ENCODE measurements at places on chromosomes 5 and 9.

DNA sequence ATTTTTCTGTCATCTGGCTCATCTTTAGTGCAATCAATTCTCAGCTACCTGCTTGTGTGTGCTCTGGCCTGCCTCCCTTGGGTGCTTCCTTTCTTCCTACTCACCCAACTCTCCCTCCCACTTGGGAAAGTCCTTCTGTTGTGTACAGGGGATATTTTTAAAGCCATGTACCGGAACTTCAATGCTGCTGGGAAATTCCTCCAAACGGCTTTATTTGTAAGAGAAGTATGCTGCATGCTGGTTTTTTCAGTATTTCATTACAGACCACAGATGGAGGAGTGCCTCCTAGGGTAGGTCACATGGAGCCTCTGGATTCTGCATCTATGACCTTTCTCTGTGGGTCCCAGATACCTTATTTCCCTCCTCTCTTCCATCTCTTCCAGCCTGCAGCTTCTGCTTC, 5.4 kb upstream of the HMHB1 start:
- DNase-seq, result no peak

- DNase-seq, result no peak
These were observed 83.9 kb upstream of the PRRC1 start for GRCh38 chr5:127433526-127433925.

- peak; percentile 89 for DNase-seq
These were observed 8.7 kb downstream of the CCL21 start for GRCh38 chr9:34701023-34701768.

DNA sequence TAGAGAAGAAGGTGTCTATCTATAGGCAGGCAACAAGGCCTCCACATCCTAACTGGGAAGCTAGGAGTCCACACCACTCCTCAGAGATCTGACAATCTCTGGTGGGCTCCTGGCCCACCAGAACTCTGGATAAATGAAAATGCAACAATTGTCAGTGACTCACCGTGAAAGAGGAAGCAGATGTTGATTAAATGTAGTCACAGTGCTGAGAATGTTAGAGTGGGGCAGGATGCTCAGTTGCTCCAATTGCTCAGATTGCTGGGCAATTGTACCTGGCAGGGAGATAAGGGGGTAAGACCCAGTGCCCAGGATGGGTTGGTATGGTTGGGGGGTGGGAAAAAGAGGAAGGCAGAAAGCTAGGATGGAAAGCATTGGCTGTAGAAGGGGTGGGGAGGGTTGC, 4.3 kb downstream of the CCL19 start:
- DNase-seq, result no peak

DNA sequence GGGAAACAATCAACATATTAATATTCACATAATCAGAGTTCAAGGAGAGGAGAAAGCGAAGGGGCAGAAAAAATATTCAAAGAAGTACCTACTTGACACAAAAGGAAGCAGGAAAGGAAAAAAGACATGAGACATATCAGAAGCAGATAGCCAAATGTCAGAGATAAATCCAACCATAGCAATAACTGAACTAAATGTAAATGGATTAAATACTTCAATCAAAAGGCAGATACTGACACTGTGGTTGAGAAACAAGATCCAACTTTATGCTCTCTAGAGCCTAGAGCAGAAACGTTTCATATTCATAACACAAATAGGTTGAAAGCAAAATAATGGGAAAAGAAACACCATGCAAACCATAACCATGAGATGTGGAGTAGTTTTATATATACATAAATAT, 9.0 kb downstream of the MRPS2 start:
- no peak for DNase-seq

DNA sequence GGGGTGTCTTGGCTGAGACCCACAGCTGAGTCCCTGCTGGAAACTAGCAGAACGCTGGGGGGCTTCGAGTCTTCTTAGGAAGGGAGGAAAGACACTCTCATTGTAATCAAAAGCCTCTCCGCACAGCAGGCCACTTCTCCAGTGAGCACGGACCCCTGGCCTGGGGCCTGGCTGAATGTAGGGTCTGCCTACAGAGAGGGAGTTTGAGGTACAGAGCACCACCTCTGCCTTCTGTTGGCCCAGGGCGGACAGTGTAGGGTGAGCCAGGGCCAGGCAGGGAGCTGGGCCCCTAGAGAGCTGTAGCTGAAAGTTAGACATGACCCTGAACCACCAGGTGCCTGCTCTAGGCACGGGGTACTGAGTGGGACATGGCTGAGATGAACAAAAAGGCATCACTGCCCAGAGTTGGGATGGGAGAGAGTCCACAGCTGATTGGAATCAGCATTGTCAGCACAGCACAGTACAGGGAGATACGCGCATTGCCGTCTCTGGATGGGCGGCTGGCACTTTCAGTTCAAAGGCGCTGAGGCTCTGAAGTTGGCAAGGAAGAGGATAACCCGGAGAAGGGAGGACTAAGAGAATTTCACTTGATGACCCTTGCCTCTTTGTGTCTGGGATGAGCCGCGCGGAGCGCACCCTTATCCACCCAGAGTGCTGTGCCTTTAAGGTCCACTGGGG, 363 bp upstream of the SLC25A48 start:
- no peak for DNase-seq

DNA sequence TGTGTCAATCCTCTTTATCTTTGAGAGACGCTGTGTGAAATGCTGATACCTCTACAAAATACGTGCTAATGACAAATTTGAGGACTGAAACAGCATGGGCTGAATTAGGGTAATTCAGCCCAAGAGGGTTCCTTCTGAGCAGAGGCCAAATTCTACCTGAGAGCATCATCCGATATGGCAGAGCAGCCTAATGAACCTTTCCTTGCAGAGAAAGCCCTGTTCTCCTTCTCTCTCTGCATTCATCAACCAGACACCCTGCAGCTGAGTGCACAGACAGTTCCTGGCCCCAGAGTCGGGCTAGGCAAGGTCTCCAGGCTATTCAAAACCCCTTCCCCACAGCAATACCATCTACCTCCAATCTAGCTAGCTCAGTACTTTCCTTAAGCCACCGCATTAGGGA, 77.9 kb downstream of the TRIM32 start:
- DNase-seq, result no peak

DNA sequence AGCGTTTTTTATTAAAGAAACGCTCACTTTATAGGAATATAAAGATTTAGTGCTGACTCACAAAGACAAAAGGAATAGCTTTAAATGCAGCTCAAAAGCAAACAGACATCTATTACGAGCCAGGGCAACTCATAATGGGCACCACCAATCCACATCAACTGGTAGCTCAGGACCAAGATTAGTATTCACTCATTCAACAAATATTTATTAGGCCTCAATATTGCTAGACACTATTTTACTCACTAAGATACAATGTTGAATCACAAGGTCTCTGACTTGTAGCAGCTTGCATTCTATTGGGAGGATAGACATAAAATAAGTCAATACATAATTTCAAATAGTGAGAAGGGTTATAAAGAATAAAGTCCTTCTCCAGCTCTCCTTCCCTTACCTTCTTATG, 8.0 kb upstream of the MAN2A1 start:
- no peak for DNase-seq

GRCh38 chr9:9499546-9499945, 1113.3 kb downstream of the PTPRD start:
- no peak for DNase-seq

- no peak for DNase-seq
These were observed 268.9 kb downstream of the CDH18 start for GRCh38 chr5:19719109-19719508.

DNA sequence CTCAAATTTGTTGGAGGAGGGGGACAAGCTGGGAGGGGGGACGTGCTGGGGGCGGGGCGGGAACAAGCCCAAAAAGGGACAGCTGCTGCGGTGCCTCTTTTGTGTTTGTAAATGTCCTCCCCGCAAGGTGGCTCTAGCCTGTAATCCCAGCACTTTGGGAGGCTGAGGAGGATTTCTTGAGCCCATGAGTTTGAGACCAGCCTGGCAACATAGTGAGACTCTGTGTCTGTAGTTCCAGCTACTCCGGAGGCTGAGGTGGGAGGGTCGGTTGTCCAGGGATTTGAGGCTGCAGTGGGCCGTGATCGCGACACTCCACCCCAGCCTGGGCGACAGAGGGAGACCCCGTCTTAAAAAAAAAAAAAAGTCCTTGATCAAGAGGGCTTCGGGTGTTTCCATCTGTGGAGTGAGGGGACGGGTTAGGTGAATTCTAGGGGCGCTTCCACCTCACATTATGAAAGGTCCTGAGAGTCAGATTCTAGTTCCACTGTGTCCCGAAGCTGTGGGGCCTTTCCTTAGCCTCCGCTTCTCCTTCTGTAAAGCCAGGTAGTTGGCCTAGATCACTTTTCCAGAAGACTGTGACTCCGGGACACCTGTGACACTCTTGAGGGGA, 779 bp upstream of the CTNNA1 start:
- peak; percentile 69 for DNase-seq

DNA sequence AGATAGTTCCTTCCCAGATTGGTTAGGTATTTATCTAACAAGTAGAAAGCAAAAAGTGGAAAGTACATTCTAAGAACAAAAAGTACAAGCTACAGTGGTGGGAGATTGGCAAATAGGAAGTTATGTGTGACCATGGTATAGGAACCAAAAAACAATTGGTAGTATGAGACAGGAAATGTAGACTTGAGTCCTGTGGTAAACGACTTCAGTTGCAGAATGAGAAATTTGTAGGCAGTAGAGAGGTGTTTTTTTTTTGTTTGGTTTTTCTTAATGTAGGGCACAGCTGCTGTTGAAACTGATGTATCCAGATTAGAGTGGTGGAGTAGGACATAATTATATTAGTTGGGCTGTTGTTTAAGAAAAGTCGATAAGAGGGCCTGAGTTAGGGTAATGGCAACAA, 72.0 kb downstream of the CCNH start:
- no peak for DNase-seq

GRCh38 chr9:105921057-105921726, 226.9 kb downstream of the TMEM38B start:
- no peak for DNase-seq

GRCh38 chr5:31767335-31768031, 128.6 kb downstream of the PDZD2 start:
- no peak for DNase-seq

DNA sequence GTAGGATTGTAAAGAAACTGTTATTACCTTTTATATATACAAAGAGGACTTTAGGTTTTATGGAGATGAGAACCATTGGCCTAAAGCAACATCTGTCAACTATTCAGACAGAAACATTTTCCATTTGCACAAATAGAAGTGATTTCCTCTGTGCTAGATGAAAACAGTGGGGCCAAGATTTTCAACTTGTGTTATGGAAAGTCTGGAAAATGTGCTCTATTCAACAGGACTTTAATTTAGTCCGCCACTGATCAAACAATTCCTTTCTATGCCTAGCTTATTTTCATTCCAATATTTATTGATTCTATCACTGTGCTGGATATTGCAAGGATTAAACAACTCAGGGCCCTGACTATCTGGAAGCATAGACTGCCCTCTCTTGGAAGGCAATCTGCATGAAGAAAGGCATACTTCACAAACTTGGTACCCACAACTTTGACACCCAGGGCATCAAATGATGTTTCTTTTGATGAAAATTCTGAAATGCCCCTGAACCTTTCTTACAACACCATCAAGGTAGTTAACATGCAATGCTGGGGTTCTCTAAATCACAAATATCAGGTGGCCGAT, 126.6 kb upstream of the HMHB1 start:
- no peak for DNase-seq

DNA sequence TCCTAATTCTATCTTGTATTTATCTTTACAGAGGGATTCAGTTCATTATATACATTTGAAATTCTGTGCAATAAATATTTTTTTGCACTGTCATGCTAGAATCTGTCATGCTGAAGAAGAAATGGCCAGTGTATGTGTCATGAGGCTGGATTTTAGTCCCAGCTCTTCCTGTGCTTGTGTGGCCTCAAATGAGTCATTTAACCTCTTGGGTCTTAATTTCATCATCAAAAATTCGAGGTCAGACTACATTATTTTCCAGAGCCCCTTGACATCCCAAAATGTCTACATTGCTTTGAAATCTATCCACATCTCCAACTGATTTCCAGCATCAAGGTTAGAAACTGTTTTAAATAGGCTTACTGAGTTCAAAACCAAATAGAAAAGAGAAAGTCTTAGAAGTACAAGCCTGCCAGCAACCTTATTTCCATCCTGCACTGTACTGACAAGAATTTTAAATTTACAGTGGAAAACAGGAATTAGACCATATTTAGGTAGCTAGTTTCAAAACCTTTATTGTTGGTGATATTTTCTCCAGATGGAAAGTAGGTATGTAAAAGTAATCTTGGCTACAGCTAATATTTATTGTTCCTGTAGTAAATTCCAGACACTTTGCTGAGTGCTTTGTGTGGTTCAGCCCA, 96.7 kb upstream of the MAMDC2 start:
- no peak for DNase-seq

- no peak for DNase-seq
These were observed 167.6 kb downstream of the RANBP17 start for GRCh38 chr5:171029401-171029800.

DNA sequence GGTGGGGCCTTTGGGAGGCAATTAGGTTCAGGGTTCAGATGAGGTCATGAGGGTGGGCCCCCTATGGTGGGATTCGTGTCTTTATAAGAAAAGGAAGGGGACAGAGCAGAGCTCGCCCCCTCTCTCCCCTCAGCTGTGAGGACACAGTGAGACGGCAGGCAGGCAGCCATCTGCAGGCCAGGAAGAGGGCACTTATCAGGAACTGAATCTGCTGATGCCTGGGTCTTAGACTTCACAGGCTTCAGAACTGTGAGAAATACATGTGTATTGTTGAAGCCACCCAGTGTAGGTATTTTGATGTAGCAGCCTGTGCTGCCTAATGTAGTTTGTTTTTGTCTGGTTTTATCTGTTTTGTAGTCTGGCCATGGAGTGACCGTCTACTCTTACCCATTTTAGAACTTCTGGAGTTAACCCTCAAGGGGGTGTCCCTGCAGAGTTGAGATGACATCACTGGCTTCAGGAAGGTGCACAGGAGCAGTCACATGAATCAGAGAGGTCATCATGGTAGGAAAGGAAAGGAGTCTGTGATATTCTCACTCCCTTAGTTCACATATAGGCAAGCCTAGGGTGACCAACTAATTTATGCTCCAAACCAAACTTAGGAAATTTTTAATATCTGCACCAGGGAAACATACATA, 71.0 kb downstream of the LRRC70 start:
- DNase-seq, result peak; percentile 34

DNA sequence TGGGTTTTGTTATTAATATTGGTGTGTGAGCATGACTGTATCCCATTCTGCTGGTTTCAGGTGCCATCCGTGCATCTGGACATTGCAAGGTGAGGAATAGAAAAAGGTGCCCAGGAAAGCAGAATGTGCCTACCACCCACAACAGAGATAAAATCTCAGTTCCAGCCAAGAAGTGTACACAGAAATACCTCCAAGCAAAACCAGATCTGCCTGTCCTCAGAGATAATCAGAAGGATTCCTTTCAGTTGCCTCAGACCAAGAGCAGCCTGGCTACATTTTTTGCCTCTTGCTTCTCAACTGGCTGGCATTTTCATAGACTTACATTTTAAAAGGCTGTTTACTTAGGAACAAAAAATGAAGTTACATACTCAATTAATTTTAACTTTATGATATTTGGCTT, 12.1 kb upstream of the ABLIM3 start:
- DNase-seq, result peak; percentile 57

- no peak for DNase-seq
These were observed 5.5 kb downstream of the EXOSC2 start for GRCh38 chr9:130699047-130699446.

GRCh38 chr9:109335929-109336328, 15.1 kb upstream of the EPB41L4B start:
- no peak for DNase-seq

- DNase-seq, result no peak
These were observed 31.6 kb upstream of the CTSL start for GRCh38 chr9:87694236-87694755.

GRCh38 chr9:125066839-125067619, 76.3 kb downstream of the SCAI start:
- DNase-seq, result peak; percentile 13

All from ELF-1 (cell line).